ENCODE measurements at places on chromosomes 6 and 20.

GRCh38 chr6:104182811-104183210, 676.9 kb downstream of the HACE1 start:
- no peak for DNase-seq

- no peak for DNase-seq
Observed at GRCh38 chr6:84350397-84350796, 123.0 kb upstream of the CEP162 start.

DNA sequence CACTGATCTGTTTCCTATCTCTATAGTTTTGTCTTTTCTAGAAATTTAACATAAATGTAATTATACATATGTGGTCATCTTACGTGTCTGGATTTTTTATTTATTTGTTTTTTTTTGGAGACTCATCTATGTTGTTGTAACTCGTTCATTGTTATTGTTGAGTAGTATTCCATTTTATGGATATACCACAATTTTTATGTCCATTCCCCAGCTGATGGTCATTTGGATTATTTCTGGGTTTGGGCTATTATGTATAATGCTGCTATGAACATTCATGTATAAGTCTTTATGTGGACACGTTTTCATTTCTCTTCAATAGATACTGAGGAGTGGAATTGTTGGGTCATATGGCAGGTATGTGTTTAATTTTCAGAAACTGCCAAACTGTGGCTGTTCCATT, 10.2 kb downstream of the DZANK1 start:
- DNase-seq, result no peak

DNA sequence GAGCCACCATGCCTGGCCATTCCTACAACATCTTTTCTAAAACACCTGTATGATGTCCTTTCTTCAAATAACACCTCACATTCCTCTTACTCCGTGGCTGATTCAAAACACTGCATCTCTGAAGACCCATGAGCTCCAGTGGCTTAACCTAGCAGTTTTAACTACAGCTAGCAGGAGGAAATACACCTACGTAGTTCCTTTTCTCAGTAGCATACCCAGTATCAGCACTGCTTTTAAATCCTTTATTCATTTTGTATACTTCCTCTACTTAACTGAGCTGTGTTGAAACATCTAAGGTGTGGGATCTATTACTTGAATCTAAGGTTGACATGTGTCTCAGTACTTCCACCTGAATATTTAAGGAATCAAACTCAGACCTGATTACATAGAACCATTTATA, 113.6 kb upstream of the CCDC28A start:
- DNase-seq, result no peak

GRCh38 chr6:15538106-15538505, 124.7 kb downstream of the DTNBP1 start:
- DNase-seq, result no peak

DNA sequence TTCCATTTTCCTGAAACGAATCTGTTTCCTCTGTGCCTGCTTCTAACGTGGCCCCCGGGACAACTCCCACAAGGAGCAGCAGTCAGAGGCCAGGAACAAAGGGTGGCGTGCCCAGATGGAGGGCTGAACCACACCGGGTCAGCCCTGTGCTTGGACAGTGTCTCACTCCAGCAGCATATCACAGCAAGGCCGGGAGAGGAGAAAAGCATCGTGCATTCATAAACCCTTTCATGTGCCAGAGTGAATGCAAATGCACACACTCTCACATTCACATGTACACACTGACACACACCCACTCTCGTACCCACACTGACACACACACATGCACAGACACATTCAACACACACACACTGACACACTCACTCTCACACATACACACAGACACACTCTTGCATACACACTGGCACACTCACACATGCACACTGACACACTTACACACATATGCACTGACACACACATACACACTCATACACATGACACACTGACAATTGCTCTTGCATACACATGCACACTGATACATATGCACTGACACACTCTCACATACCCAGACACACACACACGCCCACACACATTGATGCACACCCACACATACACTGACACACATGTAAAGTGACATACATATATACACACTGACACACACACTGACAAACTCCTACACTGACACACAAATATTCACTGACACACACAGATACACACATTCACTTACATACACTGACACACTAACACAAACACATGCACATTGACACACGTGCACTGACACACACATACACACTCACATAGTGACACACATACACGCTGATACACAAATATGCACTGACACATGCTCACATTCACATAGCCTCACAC, 237.0 kb downstream of the LRFN2 start:
- DNase-seq, result no peak

DNA sequence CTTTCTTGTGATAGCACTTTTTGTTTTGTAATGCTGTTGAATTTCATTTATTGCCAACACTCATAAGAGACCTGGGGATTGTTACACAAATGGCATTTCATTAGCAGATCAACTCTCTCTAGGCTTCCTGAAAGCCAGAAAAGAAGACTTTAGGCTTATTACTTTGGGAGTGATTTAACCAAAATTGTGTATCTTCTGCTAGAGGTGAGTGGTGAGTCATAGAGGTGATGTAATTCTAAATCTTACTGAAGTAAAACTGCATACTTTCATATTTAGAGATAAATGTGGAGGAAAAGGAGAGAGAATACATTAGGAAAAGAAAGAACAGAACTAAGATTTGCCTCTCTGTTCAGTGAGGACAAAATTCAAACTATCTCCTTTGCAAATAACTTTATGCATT, 304.7 kb upstream of the RGS17 start:
- no peak for DNase-seq

GRCh38 chr6:163263998-163264661, 150.4 kb upstream of the QKI start:
- DNase-seq, result no peak

DNA sequence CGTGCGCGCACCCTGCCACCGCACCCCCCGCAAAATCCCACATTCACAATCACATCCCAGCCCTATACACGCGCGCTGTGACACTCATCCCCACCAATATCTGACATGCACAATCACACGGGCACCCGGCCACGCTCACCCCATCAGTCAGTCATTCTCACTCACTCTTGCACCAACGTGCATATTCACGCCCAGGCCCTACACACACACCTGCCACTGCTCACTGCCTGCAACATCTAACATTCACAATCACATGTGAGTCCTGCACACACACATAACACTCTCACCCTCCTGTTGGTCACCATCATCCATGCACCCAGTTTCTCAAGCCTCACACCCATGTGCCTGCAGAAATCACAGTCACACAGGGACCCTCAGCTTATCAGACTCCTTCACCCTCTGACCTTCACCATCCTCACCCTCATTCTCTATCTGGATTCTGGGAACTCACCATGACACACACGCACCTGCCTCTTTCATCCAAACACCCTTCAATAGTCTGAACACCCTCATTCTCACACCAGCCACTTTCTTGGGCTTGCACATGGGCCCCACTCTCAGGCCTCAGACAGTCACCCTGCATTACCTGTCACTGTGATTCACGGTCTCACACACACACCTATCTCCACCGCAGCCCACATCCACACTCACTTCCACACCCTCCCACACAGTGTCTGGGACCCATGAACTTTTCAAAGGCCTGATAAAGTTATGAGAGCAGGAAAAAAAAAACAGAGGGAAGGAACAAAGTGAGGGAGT, 748 bp upstream of the ATP9A start:
- no peak for DNase-seq

- DNase-seq, result no peak
Observed at GRCh38 chr6:1605004-1605892, 4.5 kb upstream of the FOXC1 start.

- no peak for DNase-seq
Observed at GRCh38 chr6:30378290-30378937, 33.5 kb downstream of the RPP21 start.

- DNase-seq, result no peak
Observed at GRCh38 chr6:4829089-4829488, 52.9 kb downstream of the CDYL start.

GRCh38 chr6:167953551-167953950, 43.9 kb upstream of the KIF25 start:
- no peak for DNase-seq

DNA sequence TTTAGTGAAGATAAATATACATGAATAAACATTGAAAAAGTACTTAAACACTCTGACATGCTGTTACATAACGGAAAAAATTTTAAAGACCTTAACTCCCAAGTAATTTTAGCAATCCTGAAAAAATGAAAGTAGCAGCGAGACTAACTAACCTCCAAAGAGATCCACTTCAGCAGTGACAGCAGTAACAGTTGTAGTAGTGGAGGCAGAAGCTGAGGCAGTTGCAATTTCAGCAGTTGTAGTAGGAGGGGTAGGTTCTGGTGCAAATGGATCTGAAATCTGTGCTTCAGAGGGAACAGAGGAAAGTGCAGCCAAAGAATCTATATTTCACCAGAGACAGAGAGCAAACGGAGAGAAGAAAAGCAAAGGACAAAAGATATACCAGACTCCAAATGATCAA, 88.8 kb downstream of the PRSS35 start:
- no peak for DNase-seq

- DNase-seq, result no peak
Observed at GRCh38 chr6:104312851-104313250, 546.9 kb downstream of the HACE1 start.

GRCh38 chr6:81086991-81087390, 665.5 kb downstream of the TENT5A start:
- DNase-seq, result no peak

GRCh38 chr6:74603322-74604076, 602.4 kb downstream of the COL12A1 start:
- no peak for DNase-seq

DNA sequence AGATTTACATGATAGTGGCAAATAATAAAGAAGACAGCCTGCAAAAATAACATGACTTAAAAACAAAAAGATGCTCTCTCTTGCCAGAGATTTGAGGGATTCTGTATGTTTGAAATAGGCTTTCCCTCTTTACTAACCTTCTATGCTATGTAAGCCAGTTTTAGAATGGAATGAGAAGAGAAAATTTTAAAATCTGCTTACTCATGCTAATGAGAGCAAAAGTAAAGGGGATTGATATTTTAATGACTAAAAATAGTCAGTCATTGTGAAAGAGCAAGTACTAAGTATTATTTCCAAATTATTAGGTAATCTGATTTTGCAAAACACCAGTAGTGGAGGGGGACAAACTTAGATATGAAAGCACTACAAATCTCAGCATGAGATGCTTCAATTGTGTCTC, 563.3 kb upstream of the ADGRB3 start:
- DNase-seq, result no peak

DNA sequence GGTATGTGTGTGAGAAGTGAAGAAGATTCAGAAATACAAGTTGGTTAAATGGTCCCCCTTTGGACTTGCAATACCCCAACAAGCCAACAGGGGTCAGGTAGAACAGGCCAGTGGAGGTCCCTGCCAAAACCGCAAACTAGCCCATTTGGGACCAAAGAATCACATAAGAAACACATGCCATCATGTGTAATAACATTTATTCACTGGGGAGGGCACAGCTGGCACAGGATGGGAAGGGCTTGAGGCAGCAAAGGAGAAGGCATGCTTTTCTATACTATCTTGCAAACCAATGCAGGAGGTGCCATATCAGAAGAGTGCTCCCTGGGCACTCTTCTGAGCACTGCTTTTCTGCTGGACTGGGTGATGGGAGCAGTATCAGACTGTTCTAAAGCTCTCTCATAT, 116.1 kb upstream of the TRAF3IP2 start:
- DNase-seq, result no peak

DNA sequence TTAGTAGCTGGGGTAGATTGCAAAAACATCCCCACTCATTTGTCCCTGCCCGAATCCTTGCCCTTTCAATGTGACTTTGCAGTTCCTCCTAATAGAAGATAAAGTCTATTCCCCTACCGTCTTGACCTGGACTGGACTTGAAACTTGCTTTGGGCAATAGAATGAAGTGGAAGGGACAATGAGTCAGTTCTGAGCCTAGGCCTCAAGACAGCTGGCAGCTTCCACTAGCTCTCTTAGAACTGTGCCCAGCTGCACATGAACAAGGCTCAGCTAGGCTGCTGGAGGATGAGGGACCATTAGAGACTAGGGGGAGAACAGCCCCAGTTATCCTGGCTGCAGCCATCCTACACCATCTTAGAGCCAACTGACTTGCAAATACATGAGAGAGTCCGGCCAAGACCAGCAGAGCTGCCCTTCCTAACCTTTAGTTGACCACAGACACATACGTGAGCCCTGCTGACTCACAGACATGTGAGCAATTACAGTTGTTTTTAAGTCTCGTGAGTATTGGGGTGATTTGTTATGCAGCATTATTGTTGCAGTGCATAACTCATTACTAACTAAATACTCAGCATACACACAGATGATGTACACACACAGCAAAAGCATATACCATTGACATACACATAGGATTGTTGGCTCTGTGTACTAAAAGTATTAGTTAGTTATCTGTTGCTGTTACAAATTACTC, 105.5 kb downstream of the DHX35 start:
- DNase-seq, result no peak

GRCh38 chr6:50804283-50804682, 14.4 kb upstream of the TFAP2B start:
- DNase-seq, result no peak

DNA sequence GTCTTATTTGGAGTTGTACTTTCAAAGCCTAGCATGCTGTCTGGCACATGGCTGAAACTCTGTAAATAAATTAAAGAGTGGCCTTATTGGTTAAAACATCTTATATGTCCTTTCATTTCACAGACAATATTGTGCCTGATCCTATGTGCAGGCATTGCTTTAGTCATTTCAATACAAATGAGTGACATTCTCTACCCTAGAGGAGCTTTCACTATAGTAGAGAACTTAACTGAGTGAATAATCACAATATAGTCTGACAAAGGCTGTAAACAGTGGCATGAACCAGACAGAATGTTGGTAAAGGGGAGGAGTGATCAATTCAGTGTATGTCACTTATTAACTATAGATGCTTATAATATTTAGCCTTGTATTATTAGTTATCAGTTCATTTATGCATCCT, 481.8 kb downstream of the TFAP2B start:
- DNase-seq, result no peak

DNA sequence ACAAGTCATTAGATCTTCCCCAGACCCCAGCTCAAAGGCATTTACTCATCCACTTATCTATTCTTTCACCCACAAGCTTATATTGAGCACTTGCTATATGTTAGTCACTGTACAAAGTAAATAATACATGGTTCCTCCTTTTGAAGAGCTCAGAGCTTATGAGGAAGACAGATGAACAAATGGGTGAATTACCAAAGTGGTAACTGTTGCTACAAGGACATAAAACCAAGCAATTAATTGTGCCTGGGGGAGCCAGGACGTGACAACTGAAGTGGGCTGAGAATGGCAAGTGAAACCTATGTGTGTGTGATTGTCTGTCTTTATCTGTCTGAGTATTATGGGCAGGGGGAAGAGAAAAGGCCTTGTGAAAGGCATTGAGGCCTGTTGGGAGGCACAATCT, 45.6 kb upstream of the AKIRIN2 start:
- DNase-seq, result no peak

- no peak for DNase-seq
Observed at GRCh38 chr6:80544976-80545722, 438.7 kb downstream of the BCKDHB start.

GRCh38 chr6:14726816-14727493, 518.9 kb upstream of the JARID2 start:
- no peak for DNase-seq

- DNase-seq, result no peak
Observed at GRCh38 chr6:169912266-169913095, 161.1 kb downstream of the ERMARD start.

- DNase-seq, result no peak
Observed at GRCh38 chr6:1858196-1858595, 248.5 kb downstream of the FOXC1 start.

- DNase-seq, result no peak
Observed at GRCh38 chr20:5933802-5934436, 16.4 kb downstream of the TRMT6 start.

All from dorsolateral prefrontal cortex (tissue), 122 donors.